HAP-1 (cell line): ENCODE measurements at places on chromosomes 1 and 21.

GRCh38 chr1:100543640-100544039, 5.7 kb downstream of the GPR88 start:
- peak; percentile 29 for DNase-seq

- DNase-seq, result no peak
Observed at GRCh38 chr1:7643530-7643929, 127.6 kb upstream of the VAMP3 start.

- no peak for DNase-seq
Observed at GRCh38 chr1:8460784-8461183, 142.9 kb downstream of the SLC45A1 start.

DNA sequence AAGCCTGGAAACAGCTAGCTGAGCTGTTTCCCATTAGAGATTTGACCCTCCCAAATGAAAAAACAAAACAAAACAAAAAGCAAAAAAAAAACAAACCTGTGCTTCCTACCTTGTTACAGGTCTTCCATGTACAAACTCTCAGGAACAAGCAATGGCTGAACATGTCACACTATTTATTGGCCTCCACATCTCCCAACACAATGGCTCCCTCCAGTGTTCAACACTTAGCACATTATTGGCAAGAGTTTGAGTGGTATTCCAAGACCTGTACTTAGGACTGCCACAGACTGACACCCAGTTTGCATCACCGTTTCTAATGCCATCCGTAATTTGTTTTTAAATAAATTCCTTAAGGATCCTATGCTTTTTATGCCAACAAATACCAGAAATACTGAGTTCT, 195.0 kb upstream of the OLFM3 start:
- peak; percentile 80 for DNase-seq

DNA sequence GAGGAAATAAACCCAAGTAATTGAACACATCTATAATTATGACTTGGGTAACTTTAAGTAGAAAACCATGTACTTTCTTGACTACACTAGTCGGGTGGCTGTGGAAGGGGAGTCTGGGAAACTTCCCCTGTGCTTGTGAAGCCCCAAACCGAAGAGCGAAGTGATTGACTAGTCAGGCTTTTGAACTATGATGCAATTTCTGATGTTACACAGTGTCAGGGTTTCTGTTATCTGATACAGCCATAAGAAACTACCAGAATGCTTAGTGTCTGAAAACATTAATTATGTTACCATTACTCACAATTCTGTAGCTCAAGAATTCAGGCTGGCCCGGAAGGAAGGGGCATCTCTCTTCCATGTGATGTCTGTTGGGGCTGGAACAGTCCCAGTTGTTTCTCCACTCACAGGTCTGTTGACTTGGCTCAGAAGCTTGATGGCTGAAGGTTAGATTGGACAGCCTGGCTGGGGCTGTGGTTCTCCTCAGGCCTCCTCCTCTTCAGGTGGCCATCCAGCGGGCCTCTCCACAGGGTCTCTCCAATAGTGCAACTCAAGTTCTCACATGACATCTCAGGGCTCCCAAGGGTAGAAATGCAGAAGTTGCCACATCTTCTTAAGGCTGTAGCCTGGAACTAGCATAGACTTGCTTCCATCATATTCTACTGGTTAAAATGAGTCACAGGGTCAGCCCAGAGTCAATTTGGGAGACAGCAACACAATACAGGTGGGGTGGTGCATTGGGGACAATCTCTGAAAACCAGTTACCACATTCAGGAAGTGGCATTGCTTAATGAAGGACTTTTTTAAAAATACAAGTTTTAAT, 8.3 kb upstream of the C8B start:
- DNase-seq, result no peak

GRCh38 chr1:12480748-12481362, 137.2 kb downstream of the DHRS3 start:
- no peak for DNase-seq

DNA sequence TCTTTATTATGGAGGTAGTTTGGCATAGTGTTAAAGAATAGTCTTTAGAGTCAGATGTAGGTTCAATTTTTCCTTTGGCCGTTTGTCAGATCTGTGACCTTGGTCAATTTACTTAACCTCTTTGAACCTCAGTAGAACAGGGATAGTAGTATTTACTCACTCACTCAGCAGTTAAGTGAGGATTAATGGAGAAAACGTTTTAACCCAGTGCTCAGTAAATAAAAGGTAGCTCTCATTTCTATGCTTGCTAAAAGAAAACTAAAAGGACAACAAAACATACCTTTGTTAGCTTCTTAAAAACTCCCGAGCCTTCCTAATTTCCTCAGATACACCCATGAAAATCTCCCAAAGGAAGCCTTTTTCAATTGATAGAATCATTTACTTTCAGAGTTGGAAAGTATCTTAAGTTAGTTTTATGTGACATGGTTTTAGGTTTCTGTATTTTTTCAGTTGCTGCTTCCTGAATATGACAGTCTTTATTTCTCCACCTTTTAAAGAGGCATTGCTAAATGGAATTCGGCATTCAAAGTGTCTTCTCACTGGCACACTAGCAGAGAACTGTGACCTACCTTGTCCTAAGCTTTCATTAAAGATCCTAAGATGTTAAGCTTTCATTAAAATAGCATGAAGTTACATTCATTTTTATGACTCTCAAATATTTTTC, 7.8 kb downstream of the ABCD3 start:
- no peak for DNase-seq

DNA sequence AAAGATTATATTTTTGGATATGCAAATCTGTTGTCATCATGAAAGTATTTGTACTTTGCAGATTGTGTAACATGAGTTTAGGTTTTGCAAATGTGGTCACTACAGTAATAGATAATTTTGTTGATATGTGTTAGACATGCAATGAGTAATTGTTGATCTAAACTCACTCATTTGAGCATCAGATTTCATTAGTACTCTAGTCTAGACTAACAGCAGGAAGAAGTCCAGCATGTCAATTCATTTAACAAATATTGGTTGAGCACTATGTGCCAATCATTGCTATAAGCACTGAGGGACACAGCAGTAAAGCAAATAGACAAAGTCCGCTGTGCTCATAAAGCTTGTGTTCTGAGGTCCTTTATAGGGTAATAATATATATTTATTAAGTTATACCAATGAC, 350.0 kb downstream of the USP25 start:
- no peak for DNase-seq

DNA sequence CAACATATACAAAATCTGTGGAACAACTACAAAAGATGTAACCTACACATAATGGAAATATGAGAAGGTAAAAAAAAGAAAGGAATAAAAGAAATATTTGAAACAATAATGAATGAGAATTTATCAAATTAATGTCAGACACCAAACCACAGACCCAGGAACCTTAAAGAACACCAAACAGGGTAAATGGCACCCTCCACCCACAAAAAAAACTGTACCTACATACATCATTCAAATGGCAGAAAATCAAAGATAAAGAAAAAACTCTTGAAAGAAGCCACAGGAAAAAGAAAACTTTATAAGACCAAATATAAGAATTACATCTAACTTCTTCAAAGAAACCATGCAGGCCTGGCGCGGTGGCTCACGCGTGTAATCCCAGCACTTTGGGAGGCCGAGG, 54.0 kb downstream of the IL12RB2 start:
- no peak for DNase-seq

DNA sequence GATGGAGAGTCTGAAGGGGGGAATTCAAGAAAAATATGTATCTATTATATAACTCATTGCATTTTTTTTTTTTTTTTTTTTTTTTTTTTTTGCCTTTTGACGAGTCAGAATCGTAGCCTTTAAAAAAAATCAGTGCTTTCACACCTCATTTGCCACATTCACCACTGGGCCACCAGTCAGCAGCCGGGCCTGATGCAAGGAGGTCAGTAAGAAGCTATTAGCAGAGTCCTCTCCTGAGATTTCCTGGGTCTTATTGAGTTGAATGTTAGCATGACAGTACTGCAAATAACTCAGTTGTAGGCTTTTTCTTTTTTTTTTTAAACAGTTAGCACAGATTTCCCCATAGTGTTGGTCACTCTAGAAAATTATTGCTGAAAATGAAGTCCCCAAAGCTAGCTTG, 139.8 kb downstream of the SPATA17 start:
- no peak for DNase-seq

- no peak for DNase-seq
Observed at GRCh38 chr1:243910607-243911006, 60.6 kb upstream of the AKT3 start.

DNA sequence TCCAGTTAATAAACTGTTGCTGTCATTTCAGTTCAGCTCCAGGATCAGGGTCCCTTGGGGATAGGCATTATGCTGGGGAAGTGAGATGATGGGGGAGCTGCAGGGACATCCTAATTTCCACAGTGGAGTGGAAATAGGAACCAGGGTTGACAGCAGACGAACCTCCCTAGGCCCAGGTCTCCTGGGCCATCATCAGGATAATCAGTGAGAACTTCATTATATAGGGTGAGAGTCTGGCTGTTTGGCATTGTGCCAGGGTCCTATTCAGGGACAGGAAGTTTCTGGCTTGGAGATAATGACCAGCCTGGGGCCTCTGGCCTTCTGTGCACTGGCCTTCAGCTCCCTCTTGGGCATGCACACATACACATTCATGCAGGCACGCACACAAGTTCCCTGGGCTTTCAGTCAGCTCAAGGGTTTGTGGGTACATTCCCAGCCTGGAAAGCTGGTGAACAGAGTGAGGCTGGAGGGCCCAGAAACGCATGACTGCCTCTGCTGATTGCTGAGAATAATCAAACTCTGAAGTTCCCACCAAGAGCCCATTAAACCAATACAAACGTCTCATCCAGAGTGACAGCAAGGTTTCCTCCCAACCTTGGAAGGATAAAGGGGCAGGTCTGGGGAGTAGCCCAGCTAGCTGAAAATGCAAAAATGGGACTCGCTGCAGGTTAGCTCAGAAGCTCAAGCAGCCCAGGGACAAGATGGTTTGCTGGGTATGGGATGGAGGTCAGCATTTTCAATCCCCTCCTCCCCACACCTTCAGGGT, 13.9 kb upstream of the LRIG2 start:
- DNase-seq, result no peak

DNA sequence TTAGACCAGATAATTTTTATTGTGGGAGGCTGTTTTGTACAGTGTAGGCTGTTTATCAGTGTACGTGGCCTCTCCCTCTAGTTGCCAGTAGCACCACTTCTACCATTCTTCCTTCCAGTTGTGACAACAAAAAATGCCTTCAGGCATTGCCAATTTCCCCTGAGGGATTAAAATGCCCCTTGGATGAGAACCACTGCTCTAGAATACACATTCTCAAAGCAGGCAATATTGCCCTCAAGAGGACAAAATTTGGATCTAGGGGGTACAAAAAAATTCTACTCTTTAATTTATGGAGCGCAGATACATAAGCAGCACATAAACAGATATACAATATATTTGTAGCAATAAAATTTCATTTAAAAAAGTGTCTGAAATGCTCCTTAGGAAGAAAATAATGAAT, 674.6 kb downstream of the PTPRC start:
- no peak for DNase-seq

DNA sequence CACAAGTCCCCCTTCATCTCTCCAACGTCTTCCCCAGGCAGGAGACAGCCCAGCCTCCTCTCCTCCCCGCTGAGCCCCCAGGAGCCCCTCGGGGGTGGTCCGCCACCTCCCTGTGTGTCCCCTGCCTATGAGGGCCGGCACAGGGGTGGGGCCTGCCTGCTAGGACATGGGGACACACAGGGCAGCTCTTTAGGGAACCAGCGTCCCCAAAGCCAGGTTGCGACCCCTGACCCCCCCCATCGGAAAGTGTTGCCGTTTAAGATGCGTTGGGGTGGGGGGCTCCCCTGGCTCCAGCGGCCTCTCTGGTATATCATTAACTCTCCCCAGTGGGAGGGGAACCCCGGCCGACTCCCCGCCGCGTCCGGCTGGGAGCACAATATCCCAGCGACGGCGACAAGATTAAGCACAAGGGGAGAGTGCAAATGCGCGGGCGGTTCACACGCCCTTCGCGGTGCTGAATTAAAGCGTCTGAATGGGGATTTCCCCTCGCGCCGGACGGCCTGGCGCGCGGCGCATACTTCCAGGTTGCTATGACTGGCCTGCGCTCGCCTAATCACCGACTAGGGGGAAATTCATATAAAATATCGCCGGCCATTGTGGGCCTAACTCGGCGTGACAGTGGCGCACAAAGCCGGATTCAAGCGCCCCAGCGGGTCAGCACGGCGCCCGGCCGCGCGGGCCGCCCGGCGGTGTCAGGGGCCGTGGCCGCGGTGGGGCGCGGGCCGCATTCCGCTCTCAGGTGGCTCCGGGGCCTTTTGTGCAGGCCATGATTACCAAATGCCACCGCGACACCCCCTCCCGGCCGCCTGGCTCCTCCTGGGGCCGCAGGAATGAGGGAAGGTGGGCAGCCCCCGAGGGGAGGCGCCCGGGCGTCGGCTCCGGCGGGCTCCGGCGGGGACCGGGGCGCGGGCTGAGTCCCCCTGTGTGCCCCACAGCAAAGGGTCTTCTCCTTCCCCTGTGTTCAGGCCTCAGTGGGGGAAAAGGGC, 30.9 kb downstream of the WNT3A start:
- DNase-seq, result no peak

- DNase-seq, result no peak
Observed at GRCh38 chr21:36803051-36803645, 104.2 kb downstream of the SIM2 start.

DNA sequence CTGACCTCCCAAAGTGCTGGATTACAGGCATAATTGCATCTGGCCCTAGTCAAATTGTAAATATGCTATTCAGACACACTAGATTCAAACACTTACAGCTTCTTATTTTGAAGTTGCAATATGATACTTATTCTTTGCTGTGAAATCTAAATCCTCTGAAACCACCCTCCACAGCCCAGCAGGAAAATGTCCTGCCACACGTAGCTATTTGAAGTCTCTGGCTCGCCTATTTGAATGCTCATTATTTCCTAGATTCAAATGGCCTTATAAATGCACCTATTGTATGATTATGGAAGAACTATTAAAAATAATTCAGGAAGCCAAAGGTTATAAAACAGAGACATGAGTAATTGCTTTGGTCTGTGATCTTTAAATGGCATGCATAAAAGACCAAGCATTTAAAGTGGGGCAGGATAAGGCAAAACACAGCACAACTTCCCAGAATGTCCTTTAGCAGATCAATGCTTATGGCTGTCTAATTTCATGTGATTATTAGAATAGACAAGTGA, 26.6 kb upstream of the FBXO28 start:
- DNase-seq, result no peak

GRCh38 chr21:44359396-44359795, 6.0 kb downstream of the TRPM2 start:
- DNase-seq, result no peak

GRCh38 chr1:207918011-207918410, 7.1 kb upstream of the CD34 start:
- DNase-seq, result peak; percentile 5

DNA sequence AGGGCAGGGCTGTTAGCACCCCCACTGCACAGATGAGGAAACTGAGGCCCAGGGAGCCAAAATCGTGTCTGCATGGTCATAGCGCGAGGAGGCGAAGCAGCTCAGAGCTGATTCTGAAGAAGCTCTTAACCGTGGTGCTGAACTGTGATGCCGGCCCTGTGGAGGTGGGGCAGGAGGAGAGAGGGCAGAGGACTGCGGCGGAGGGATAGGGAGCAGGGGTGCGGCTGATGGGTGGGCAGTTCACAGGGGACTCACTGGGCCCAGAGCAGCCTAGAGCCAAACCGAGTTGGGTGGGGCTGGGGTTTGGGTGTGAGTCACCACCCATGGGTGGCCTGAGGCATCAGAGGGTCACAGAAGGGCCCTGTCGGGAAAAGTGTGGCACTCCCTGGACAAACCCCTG, 74.7 kb downstream of the RAP1GAP start:
- no peak for DNase-seq

GRCh38 chr1:198151688-198152087, 5.1 kb upstream of the NEK7 start:
- DNase-seq, result no peak

- DNase-seq, result no peak
Observed at GRCh38 chr1:221874285-221875003, 132.6 kb upstream of the DUSP10 start.
